ENCODE measurements at places on chromosomes 5 and 9. TPM values are rescaled to one million over a fixed set of nuclear protein-coding genes. Genes with fewer than 3 reads are reported as not detected.

- no peak for DNase-seq
- peaks cover 11% of the 10 kb centered on the region for H3K27me3 ChIP-seq
- H3K36me3 ChIP-seq = no peaks in the 10 kb centered on the region
- H3K4me1 ChIP-seq = no peaks in the 10 kb centered on the region
These were observed 15.7 kb upstream of the BTF3 start for GRCh38 chr5:73482383-73483136.

GRCh38 chr5:84354101-84354500 is 30.6 kb downstream of the EDIL3 start:
- H3K4me3 ChIP-seq = no peak overlapping the region
- no peaks in the 10 kb centered on the region for H3K27me3 ChIP-seq
- no peak overlapping the region for H3K27ac ChIP-seq
- no peaks in the 10 kb centered on the region for H3K4me1 ChIP-seq

DNA sequence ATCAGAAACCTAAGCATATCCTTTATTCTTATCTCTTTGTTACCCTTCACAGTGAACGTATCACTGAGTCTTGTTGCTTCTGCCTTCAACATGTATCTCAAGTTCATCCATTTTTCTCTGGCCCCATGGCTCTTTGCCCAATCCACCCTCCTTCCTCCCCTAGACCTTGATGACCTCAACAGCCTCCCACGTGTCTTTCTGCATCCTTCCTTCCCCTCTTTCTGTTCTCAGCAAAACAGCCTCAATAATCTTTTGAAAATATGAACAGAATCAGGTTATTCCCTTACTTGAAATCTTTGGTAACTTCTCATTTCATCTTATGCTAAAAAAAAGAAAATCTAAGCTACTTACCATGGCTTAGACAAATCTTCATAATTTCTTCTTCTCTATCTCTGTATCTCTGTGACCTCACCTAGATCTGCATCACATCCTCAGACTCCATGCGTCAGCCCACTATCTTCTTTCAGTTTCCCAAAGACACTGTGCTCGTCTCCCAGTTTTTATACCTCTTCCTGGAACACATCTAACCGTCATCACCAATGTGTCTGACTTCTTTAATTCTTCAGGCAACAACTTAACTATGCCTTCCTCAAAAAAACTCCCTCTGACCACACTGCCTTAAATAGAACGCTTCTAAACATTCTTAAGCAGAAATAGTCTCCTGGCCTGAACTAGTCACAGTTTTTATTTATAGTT is 208.0 kb downstream of the PARP8 start:
- no peaks in the 10 kb centered on the region for H3K4me1 ChIP-seq
- DNase-seq = no peak
- no peak overlapping the region for H3K27ac ChIP-seq
- H3K36me3 ChIP-seq = no peaks in the 10 kb centered on the region
- no peak overlapping the region for H3K4me3 ChIP-seq

- DNase-seq = no peak
- no peak overlapping the region for H3K4me3 ChIP-seq
- H3K36me3 ChIP-seq = no peaks in the 10 kb centered on the region
- H3K27ac ChIP-seq = no peak overlapping the region
- peaks cover 2% of the 10 kb centered on the region for H3K27me3 ChIP-seq
These were observed 41.4 kb upstream of the PJA2 start for GRCh38 chr5:109451146-109451545.

FRMPD1 gene
- not detected for total RNA-seq

ARHGEF28 gene
- not detected for total RNA-seq
